ENCODE measurements at places on chromosomes 11 and 22.

DNA sequence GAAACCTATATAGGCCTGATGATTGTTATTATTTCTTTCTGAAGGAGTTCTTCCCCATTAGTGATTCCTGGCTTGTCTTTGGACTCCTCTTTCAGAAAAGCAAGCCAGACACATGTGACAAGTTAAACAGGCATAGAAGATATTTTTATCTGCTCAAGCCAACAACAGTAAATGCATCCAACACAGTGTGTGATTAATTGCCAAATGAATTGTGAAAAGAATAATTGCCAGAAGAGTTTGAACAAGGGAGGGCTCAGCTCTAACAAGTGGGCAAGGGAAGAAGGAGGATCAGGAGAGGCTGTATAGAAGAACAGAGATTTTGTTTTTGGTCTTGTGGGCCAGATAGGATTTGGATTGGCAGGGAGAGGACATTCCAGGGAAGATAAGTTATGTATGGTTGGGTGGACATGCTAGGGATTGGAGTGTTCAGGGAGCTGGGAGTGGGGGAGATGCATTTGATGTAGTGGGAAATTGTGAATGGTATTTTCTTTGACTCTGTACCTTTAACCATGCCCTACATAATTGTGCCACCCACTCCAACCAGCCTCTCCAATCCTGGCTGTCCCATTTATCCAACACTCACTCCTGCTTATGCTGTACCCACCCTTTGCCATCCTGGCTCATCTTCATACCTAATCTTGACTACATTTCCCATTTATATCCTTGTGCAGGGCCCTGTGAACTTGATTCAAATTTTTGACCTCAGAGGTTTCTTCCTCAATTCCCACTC is 172.8 kb downstream of the RRAS2 start:
- no peak for DNase-seq

GRCh38 chr11:124746621-124747243 is 5.3 kb downstream of the VSIG2 start:
- peak; percentile 92 for DNase-seq

DNA sequence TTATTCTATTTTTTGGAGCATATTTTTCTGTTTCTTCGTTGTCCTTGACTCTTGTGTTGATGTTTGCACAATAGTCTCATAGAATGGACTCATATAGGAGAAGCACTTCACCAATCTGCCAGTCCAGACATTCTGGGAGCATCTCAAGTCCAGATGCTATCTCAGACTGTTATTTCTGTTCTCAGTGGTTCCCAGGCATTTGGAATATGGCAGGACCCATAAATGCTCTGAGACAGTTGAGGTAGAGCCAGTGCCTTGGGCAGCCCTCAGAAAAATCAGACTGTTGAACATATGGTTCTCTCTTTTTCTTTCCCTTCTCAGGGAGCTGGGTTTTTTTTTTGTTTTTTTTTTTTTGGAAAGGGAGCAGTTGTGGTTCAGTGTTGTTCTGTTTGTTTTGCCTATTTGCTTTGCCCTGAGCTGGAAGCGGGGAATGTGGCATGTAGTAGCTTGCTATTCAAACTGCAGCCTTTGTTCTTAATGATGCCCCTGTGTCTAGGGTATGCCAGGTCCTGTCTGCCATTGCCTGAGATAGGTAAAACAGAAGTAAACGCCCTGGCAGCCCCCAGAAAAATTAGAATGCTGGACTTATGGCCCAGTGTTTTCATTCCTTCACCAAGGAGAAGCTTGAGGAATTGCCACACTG is 3.7 kb upstream of the MS4A2 start:
- no peak for DNase-seq

DNA sequence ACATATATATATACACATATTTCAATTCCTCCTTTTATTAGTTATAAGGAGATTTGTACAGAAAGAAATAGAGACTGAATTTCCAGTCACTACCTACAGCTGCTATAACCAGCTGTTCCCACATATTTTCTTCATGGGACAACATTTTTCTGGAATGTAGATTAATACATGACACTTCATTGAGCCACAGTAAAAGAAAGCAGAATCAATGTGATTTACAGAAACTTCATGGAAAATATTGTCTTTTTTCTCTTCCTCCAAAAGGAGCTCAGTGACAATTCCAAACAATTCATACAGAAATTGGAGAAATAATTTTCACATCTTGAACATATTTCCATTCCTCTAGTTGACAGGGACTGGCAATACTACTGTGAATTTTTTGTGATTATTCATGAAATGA is 249.2 kb downstream of the DLG2 start:
- DNase-seq, result no peak

DNA sequence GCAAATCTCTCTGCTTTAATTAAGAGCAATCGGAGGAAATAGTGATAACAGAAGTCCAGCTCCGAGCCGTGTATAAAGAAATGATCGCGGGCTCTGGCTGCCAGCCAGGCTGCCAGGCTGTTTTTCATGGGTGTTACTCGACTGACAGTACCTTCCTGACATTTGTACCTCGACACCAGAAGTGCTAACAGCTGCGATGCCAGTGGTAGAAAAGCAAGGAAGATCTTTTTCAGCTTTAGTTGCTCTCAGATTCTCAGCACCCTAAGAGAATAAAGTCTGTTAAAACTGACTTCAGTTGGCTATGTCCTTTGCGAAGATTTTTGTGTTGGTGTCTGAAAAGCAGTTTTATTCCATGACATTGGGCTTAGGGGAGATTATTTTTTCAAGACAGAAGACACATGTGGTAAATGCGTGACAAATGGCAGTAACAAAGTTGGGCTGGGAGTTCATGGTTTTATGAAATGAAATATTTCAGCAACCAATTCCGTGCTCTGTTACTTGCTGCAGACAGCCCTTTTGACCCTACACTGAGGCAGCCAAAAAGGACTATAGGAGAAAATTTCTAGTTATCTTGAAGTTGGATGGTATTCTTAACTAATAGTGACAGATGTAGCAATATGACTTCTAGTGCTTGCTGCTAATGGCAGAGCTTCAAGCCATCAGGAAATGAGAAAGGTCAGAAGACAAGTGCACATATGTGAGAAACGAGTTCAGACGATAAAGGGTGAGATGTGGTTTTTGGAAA is 296.2 kb downstream of the CNTN5 start:
- DNase-seq, result no peak

- DNase-seq, result no peak
Measured at GRCh38 chr22:39475337-39475736, 18.5 kb downstream of the MGAT3 start.

DNA sequence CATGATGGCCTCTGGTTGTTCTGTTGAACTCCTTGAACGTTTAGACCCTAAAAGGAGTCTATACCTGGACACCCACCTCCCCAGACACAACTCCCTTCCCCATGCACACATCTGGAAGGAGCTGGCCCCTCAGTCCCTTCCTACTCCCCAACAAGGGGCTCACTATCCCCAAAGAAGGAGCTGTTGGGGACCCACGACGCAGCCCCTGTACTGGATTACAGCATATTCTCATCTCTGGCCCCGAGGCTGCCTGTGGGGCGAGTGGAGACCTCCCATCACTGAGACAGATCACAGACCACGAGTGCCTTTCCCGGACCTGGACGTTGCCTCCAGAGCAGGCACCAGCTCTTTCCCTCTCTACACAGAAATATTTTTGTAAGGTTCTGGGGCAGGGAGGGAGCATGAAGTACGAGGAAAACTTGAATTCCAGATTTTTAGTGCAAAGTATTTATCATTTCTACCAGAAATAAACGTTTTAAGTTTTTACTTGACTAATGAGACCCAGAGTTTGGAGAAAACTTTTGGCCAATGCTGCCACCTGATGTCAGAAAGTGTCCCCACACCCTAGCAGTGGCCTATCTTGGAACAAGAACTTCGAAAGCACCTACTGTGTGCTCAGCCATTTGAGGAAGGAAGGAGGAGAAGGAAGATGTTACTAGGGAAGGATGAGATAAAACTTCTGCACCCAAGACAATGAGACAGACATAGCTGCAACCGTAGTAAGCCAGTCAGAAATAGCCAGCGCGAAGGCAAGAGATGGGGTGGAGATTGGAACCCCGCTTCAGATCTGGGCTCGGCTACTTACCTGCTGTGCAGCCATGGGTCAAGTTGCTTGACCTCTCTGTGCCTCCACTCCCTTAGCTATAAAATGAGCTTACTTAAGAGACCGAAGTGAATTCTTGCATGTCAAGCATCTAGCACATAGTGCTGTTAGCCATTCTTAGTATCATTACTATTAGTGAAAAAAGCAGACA is 10.2 kb upstream of the POU2F3 start:
- peak; percentile 52 for DNase-seq

DNA sequence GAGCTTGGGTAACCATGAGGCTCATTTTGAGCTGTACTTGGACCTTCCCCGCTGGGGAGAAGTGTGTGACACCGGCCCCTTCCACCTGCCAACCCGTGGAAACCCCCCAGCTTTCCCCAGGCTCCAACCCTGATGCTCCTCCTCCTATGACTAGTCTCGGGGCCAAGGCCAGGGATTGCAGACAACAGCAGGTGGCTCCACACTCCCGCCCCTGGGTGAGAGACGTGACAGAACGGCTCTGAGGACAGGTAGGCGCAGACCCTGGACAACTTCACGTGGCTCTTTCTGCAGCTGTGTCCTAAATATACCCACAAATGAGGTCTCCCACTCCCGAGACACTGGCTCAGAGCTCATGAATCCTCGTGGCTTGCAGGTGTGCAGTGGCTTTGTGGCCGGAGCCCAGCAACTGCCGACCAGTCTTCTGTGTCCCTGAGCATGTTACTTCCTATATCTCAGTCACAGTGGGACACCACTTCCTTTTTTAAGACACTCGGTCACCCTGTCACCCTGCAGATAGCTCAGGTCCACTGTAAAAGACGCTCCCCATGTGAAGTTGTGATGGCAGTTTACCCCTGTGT is 55.2 kb downstream of the NECTIN1 start:
- peak; percentile 87 for DNase-seq

DNA sequence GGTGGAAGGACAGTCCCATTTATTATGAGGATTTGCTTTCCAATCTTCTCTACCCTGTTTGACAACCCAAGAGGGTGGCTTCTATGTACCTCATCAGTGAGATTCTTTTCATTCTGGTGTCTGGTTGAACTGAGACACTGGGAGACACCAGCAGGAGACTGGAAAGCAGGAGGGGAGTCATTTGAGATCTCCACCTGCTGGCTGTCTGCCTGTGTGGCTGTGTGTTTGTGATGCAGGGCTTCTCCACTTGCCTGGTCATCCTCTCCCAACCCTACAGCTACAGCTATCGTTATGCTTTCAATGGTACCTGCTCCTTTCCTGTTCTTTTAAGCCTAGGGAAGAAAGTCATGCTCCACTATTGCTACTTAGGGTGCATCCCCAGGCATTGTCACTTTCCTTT is 48.6 kb downstream of the MRGPRX1 start:
- no peak for DNase-seq

GRCh38 chr11:12636871-12637410 is 37.3 kb upstream of the TEAD1 start:
- DNase-seq, result no peak

DNA sequence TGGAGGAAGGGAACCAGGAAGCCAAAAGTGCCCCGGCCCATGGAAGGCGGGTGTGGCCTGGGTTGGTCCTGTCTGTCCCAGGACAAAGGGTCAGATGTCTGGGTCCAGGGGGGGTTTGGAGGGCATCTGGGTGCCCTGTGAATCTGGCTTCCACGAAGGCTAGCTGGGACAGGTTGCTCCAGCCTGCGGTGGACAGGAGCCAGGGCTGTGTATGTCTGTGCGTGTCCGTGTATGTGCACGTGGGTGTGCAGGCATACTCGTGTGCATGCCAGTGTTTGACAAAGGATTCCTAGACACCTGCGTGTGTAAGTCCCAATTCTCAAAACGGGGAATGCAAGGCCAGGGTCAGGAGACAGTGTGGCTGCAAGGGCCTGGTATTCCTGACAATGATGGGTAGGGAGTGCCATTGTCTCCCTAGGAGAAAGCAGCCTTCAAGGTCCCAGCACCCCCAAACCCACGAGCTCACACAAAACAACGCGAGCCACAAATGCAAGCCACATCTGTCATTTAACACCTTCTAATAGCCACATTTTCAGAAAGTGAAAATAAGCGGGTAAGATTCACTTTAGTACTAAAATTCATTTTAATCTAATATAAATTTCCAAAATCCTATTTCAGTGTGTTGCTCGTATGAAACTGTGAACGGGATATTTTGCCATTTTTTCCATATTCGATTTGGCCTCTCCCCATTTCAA is 78.4 kb upstream of the WNT7B start:
- DNase-seq, result no peak

DNA sequence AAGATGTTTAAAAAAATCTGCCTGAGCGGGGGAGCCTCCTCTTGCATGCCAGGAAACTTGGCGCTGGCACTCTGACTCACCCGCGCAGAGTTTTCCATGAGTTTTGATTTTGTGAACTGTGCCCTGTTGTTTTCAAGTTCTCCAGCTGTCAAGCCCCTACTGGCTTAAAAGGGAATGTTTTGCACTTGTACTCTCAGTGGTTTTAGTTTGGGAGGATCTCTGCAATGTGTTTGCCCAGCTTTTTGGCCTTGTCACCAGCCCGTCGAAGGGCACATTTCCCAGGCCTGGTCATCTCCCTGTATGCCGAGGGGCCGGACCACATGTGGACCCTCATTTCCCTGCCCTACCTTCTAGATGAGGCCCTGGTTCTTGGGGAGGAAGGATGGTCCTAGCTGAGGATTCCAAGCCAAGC is 12.2 kb downstream of the MRGPRF start:
- no peak for DNase-seq

DNA sequence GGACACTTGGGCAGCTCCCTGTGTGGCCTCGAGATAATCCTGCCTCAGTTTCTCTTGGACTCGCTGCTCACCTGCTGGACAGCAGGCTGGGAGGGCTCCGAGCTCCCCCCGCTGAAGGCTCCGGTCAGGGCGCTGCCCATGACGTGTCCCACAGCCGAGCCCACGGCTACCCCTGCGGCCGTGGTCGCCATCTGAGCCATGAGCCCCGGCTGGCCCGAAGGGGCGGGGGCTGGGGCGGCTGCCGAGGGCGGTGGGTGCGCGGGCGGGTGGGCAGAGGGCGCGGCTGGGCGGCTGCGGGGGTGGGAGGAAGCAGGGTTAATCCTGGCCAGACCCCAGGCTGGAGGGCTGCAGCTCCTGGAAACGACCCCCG is 484 bp downstream of the CHCHD10 start:
- DNase-seq, result no peak

GRCh38 chr11:1060852-1061616 is 13.6 kb upstream of the MUC2 start:
- no peak for DNase-seq
